Hepatocyte (in vitro differentiated cells): ENCODE measurements at places on chromosomes 3 and 15. TPM values are rescaled to one million over a fixed set of nuclear protein-coding genes. Genes with fewer than 3 reads are reported as not detected.

HHLA2 gene
- total RNA-seq: 21.8 and 24.1 TPM in 2 replicates

OIP5 gene
- total RNA-seq: 1.8 and 11.8 TPM in 2 replicates

ECE2 gene
- not detected in 2 replicates for total RNA-seq

THAP10 gene
- total RNA-seq: 3.0 TPM in 2 replicates

GREM1 gene
- total RNA-seq: 4.5 and 5.7 TPM in 2 replicates

CRTC3 gene
- total RNA-seq: 15.3 and 15.7 TPM in 2 replicates

- H3K36me3 ChIP-seq: no peaks in the 10 kb centered on the region
- H3K4me1 ChIP-seq: no peaks in the 10 kb centered on the region
- H3K4me3 ChIP-seq: no peak overlapping the region
- H3K27ac ChIP-seq: no peak overlapping the region
- no peaks in the 10 kb centered on the region for H3K27me3 ChIP-seq
These were observed 514.3 kb downstream of the PDCD6IP start for GRCh38 chr3:34312684-34313083.

DNA sequence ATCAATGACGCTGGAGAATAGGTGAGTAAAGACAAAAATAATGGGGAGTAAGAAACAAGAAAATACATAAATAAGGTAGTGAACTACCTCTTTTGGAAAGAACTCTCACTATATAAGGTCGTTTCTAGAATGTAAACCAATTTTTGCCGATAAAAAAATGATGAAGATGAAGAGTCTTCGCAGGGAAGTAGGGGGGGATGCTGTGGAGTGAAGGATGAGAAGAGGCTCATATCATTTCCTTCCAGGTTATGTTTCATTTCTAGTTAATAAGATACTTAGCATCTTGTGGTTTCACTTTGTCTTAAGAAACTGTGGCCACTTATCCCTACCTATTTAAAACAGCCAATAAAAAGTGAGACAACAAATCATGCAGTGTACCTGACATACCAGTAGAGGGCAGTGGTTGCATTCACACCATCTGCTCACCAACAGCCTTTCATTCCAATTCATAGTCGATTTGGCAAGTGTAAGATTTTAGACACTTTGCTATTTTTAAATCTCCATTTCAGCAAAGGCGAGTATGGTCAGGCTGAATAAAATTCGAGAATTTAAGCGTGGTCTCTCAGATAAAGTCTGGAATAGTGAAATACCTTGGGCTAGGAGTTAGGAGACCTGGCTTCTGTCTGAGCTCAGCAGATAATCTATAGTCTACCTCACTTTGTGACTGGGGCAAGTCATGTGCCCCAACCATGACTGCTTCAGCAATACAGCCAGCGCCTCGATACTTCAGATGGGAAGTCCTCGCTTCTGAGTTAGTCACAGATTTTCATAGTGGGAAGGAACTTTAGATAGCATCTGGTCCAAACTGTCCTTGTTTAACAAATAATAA lies 28.9 kb upstream of the ICE2 start:
- DNase-seq: peak; percentile 61
- H3K36me3 ChIP-seq: no peaks in the 10 kb centered on the region
- H3K27me3 ChIP-seq: no peaks in the 10 kb centered on the region
- H3K4me1 ChIP-seq: no peaks in the 10 kb centered on the region
- H3K4me3 ChIP-seq: no peak overlapping the region

GRCh38 chr15:28021281-28022039 lies 77.7 kb downstream of the OCA2 start:
- H3K27me3 ChIP-seq: no peaks in the 10 kb centered on the region
- no peaks in the 10 kb centered on the region for H3K36me3 ChIP-seq
- H3K27ac ChIP-seq: no peak overlapping the region
- peak; percentile 90 for DNase-seq

- peaks cover 15% of the 10 kb centered on the region for H3K4me1 ChIP-seq
- no peaks in the 10 kb centered on the region for H3K27me3 ChIP-seq
- no peaks in the 10 kb centered on the region for H3K36me3 ChIP-seq
- H3K27ac ChIP-seq: no peak overlapping the region
- DNase-seq: no peak
- H3K4me3 ChIP-seq: no peak overlapping the region
These were observed 94.5 kb downstream of the FBN1 start for GRCh38 chr15:48550822-48551525.

GRCh38 chr3:62870321-62870720 lies 4.9 kb downstream of the CADPS start:
- no peaks in the 10 kb centered on the region for H3K4me1 ChIP-seq
- H3K4me3 ChIP-seq: no peak overlapping the region
- H3K27me3 ChIP-seq: peaks cover 62% of the 10 kb centered on the region
- no peaks in the 10 kb centered on the region for H3K36me3 ChIP-seq

DNA sequence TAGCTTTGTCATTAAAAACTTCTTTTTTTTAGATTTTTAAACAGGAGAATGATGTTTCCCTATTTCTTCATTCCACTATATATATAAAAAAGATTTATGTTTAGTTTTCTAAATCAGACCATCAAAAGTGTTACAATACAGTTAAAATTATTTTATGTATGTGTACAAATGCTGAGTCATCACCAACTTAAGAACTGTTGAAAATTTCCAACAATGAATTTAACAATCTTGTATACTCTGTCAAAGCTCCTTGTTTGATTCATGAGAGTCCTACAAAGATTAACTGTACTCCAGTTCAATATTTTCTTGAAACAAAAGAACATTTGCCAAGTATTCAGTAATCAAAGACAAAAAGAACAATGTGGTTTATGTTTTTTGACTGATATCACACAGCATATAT lies 82.0 kb downstream of the POLQ start:
- no peaks in the 10 kb centered on the region for H3K27me3 ChIP-seq
- H3K36me3 ChIP-seq: no peaks in the 10 kb centered on the region
- no peak for DNase-seq
- H3K4me1 ChIP-seq: no peaks in the 10 kb centered on the region
- no peak overlapping the region for H3K4me3 ChIP-seq

DNA sequence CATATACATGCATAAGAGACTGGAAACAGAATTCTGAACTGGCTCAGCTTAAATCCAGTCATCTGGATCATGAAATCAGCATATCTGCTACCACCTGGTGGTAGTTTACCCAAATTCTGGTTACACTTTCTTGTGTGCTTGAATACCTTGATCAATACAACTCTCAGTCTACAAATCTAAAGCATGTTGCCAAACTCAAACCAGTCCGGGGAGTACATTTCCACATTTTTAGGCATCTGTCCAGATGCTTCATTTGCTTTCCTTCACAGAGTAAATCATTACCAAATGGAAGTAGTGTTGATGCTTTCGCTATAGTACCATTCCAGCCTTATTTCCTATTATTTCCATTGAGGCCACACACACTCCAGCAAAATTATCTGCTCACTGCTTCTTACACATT lies 126.4 kb downstream of the P2RY1 start:
- peak; percentile 19 for DNase-seq
- no peak overlapping the region for H3K4me3 ChIP-seq
- no peak overlapping the region for H3K27ac ChIP-seq
- H3K36me3 ChIP-seq: no peaks in the 10 kb centered on the region
- H3K4me1 ChIP-seq: peaks cover 10% of the 10 kb centered on the region

GRCh38 chr15:87724330-87724729 lies 532.2 kb downstream of the NTRK3 start:
- H3K4me3 ChIP-seq: no peak overlapping the region
- H3K36me3 ChIP-seq: no peaks in the 10 kb centered on the region
- DNase-seq: no peak

DNA sequence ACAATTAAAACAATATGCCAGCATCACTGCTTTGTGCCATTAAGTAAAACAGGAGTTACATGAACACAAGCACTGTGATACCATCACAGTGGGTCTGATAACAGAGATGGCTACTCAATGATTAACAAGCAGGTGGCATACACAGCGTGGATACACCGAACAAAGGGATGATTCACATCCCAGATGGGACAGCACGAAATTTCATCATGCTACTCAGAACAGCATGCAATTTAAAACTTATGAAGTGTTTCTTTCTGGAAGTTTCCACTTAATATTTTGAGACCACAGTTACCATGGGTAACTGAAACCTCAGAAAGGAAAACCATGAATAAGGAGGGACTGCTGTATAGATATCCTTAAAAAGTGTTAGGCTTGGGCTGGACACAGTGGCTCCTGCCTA lies 44.5 kb downstream of the SLC24A1 start:
- H3K4me1 ChIP-seq: no peaks in the 10 kb centered on the region
- H3K36me3 ChIP-seq: no peaks in the 10 kb centered on the region
- no peak overlapping the region for H3K4me3 ChIP-seq

GRCh38 chr15:93087825-93088199 lies 1.2 kb downstream of the RGMA start:
- peaks cover 79% of the 10 kb centered on the region for H3K27me3 ChIP-seq
- H3K4me3 ChIP-seq: peak overlapping the region; percentile 49
- H3K4me1 ChIP-seq: peaks cover 4% of the 10 kb centered on the region
- H3K27ac ChIP-seq: no peak overlapping the region
- DNase-seq: peak; percentile 73

- H3K36me3 ChIP-seq: no peaks in the 10 kb centered on the region
- no peak overlapping the region for H3K4me3 ChIP-seq
- H3K27me3 ChIP-seq: no peaks in the 10 kb centered on the region
- peaks cover 4% of the 10 kb centered on the region for H3K4me1 ChIP-seq
- H3K27ac ChIP-seq: no peak overlapping the region
These were observed 153.9 kb downstream of the APBA2 start for GRCh38 chr15:29039466-29040369.

DNA sequence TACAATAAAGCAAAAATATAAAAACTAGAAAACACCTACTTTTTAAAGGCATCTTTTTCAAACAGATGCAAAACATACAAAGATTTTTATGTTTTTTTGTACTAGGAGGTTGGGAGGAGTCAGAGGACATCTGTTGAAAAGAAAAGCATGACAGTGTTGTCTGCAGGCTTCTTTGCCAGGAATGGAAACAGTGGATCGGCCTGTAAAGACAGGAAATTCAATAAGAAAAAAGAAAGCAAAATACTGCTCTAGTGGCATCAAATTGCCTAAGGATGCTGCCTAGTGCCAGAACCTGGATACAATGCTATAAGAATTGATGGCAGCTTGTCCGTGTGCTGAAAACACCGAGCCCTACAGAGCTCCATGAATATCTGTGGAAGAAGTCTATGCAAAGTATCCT lies 69.9 kb downstream of the TBC1D5 start:
- no peak for DNase-seq
- no peaks in the 10 kb centered on the region for H3K27me3 ChIP-seq
- no peaks in the 10 kb centered on the region for H3K36me3 ChIP-seq
- no peak overlapping the region for H3K4me3 ChIP-seq

GRCh38 chr3:63015614-63016309 lies 140.5 kb upstream of the CADPS start:
- no peaks in the 10 kb centered on the region for H3K4me1 ChIP-seq
- no peak overlapping the region for H3K4me3 ChIP-seq
- no peaks in the 10 kb centered on the region for H3K27me3 ChIP-seq
- H3K36me3 ChIP-seq: no peaks in the 10 kb centered on the region
- peak; percentile 23 for DNase-seq
- no peak overlapping the region for H3K27ac ChIP-seq

DNA sequence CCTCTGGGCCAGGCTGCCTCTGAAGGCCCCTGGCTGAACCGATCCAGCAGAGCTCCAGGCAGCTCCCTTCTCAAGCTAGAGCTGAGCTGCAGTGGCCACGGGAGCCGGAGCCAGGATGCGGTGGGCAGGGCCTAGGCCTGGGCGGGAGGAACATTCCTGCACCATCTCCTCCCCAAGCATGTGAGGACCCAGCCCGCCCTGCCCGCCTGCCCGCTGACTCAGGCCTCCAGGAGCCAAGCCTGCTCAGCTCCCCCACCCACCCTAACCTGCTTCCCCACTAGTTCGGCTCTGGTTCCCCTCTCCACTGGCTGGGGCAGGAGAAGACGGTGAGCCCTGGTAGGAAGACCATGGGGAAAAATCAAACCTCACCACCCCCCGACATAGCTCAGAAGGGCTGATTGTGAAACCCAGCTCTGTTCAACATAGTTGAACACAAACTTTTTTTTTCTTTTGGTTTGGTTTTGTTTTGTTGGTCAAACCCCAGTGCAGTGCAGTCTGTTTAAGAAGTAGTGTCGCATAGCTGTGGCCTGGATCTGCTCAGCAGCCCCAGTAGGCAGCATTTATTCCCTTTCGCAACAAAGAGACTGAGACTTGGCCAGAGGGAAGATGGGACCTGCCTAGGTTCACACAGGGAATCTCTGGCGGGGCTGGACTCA lies 13.5 kb downstream of the SNX33 start:
- no peak overlapping the region for H3K4me3 ChIP-seq
- no peaks in the 10 kb centered on the region for H3K36me3 ChIP-seq
- peak overlapping the region; percentile 89 for H3K27ac ChIP-seq
- peak; percentile 92 for DNase-seq
- H3K4me1 ChIP-seq: peaks cover 46% of the 10 kb centered on the region

DNA sequence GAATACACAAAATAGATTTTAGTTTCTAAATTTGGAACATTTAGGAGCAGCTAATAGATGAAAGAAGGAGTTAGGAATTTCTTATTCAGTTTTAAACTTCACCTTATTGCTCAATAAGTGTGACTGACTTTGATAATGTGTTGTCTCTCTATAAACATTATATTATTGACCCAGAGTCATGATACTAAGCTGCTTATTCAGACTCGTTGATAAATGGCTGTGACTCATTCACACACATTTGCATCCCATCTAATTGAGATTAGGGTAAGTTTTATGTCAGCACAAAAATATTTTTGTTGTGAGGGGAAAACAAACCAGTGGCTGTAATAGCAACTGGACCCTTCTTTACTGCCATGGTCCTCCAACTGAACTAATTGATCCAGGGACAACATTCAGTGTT lies 137.6 kb downstream of the GOLIM4 start:
- no peak overlapping the region for H3K4me3 ChIP-seq
- H3K27me3 ChIP-seq: no peaks in the 10 kb centered on the region
- DNase-seq: no peak
- no peaks in the 10 kb centered on the region for H3K4me1 ChIP-seq

DNA sequence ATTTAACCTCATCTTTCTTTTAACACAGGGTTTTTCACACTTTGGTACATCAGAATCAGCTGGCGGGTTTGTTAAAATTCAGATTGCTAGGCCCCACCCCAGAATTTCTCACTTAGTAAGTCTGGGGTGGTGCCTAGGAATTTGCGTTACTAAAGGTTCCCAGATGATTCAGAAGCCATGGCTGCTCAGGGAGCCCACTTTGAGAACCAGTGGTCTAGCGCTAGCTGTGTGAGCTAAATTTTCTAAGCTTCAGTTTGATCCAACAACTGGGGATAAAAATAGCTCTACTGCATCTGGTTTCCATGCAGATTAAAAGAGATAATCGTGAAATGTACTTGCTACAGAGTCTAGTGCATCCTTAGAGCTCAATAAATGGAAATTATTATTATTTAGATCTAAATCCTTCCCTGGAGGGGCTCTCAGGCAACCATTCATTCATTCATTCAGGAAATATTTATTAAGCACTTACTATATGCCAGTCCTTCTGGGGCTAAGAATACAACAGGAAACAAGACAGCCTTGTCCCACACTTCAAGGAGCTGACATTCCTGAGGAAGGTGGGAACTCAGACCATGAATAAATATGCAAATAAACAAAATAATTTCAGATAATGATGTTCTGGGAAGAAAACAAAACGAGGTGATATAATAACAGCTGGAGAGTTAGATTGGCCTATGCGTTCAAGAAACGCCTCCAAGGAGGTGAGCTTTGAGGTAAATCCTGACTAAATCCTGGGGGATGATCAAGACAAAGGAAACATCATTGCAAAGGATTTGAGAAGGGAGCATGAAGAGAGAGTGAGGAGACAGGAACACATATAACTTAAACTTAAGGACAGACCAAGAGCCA lies 3.9 kb upstream of the CIDEC start:
- H3K27me3 ChIP-seq: no peaks in the 10 kb centered on the region
- H3K36me3 ChIP-seq: no peaks in the 10 kb centered on the region
- H3K4me3 ChIP-seq: no peak overlapping the region
- H3K27ac ChIP-seq: peak overlapping the region; percentile 95
